Activated naive CD4-positive, alpha-beta T cell treated with anti-CD3 and anti-CD28 coated beads, Interleukin-2, amount 10 ng/mL, durations not matched to agents 5 hours and 36 hours (primary cell): ENCODE measurements at places on chromosomes 5 and 9. TPM values are rescaled to one million over a fixed set of nuclear protein-coding genes. Genes with fewer than 3 reads are reported as not detected.

Gene KIAA0825
- total RNA-seq, result 1.5 TPM

Gene KCNIP1
- total RNA-seq, result not detected

Gene RAB3C
- not detected for total RNA-seq

Gene PSD2
- total RNA-seq, result not detected

Gene PDCD1LG2
- 1.0 TPM for total RNA-seq

Gene FAM120AOS
- total RNA-seq, result 36.9 TPM

Gene SPOCK1
- not detected for total RNA-seq

Gene FAM169A
- 4.0 TPM for total RNA-seq

Gene S100Z
- 3.6 TPM for total RNA-seq

Gene ZNF366
- not detected for total RNA-seq

Gene ARHGEF28
- total RNA-seq, result not detected

Gene PCDHGA8
- total RNA-seq, result not detected

Gene AGXT2
- total RNA-seq, result not detected

Gene DMRT2
- 0.23 TPM for total RNA-seq

Gene MORN5
- not detected for total RNA-seq

Gene EGFL7
- total RNA-seq, result 0.41 TPM

Gene SLC35D2
- 16.0 TPM for total RNA-seq

Gene N4BP3
- total RNA-seq, result 3.8 TPM

Gene LRRC70
- total RNA-seq, result 0.88 TPM
